ENCODE measurements at places on chromosomes 3 and 15.

GRCh38 chr15:88091444-88092016, 165.0 kb downstream of the NTRK3 start:
- no peak for DNase-seq

DNA sequence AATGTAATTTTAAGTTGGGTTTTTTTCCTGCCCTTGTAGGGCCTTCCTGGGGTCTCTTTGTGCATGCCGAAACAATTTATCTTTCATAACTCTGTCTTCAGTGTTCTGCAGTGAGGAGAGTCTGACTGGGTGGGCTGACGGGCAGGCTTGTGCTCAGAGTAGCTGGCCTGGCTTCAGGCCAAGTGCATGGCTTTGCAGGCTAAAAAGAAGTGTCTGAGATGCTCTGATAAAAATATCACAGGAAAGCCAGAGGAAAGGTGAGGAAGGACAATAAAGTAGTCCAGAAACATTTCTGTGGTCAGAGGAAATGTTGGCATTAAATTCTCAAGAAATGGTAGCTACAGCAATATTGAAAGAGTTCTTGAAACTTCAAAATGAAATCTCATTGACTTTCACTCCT, 25.5 kb downstream of the ST3GAL6 start:
- DNase-seq = no peak

- no peak for DNase-seq
Observed at GRCh38 chr3:32557640-32558352, 12.9 kb downstream of the DYNC1LI1 start.

DNA sequence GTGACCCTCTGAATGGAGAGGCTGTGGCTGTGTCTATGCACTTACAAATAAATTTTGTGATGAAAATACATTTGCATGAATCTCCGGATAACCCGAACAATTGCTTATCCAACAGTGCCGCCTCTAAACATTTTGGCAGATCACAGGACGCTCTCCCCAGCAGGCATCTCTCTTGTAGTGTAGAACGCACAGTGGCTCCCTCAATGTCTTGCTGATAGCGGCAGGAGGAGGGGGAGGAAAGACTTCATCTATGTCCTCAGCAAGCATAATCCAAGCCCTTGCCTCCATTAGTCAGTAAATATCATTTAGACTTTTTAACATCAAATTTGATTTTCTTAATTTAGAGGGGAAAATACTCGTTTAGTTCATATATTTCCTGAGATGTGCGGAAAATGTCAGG, 318.1 kb upstream of the IGF1R start:
- DNase-seq = no peak

DNA sequence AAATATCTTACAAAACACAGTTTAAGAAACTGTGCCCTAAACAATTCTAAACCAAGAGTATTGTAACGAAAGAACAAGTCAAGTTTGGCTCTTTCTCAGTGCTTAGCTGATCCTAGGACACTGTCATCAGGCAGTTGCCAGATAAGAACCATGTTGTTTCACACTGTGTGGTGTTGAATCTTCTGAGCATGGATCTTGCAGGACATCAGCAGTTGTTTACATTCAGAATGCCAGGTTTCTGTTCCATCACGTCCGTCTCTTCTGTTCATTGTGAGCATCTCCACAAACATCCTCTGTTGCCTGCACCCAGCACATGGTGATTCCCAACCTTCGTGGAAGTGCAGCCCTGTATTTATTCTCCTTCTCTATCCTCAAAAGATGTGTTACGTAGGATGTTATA, 67.9 kb downstream of the DCUN1D1 start:
- no peak for DNase-seq

- no peak for DNase-seq
Observed at GRCh38 chr3:79167651-79168416, 600.0 kb downstream of the ROBO1 start.

DNA sequence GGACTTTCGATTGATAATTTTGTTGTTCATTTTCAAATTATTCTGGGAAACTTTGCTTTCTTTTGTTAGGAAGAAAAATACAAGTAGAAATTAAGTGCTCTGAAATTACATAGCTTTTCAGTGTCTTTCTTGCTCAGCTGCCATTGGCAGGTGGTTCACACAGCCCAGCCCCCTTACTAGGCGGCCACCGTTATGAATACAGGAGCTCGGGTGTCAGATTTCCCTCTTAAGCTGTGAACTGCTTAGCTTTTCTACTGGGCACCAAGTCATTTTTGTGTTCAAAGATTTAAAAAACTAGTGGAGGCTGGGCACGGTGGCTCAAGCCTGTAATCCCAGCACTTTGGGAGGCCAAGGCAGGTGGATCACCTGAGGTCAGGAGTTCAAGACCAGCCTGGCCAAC, 55.2 kb downstream of the HMG20A start:
- no peak for DNase-seq

GRCh38 chr3:156434921-156435320, 120.0 kb downstream of the SSR3 start:
- DNase-seq = no peak

- no peak for DNase-seq
Observed at GRCh38 chr3:139794469-139795265, 116.9 kb upstream of the NMNAT3 start.

- no peak for DNase-seq
Observed at GRCh38 chr15:89058876-89059405, 29.3 kb upstream of the ABHD2 start.

DNA sequence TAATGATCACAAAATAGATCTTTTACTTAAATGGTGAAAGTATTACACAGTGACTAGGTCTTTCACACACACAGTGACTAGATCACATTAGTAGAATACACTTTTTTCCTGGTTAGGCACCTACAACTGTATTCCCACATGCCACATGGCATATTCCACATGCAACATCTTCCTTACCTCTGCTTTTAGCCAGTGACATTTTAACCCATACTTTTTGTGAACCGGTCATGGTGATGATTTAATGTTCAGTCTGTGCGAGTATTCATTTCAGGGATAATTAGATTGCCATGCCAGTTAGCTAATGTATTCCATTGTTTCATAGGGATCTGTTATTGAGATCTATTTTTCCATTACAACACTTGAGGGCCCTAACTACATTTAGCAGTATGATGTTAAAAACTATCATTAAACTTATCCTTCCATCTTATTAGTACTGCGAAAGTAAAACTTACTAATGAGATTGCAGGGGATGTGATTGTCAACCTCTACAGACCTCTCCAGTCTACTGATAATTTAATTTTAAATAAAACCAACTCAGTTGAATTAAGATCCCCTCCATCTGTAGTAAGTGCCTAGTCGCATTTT, 28.3 kb downstream of the TSEN2 start:
- DNase-seq = no peak

- DNase-seq = no peak
Observed at GRCh38 chr15:68933001-68933400, 2.7 kb downstream of the SPESP1 start.

DNA sequence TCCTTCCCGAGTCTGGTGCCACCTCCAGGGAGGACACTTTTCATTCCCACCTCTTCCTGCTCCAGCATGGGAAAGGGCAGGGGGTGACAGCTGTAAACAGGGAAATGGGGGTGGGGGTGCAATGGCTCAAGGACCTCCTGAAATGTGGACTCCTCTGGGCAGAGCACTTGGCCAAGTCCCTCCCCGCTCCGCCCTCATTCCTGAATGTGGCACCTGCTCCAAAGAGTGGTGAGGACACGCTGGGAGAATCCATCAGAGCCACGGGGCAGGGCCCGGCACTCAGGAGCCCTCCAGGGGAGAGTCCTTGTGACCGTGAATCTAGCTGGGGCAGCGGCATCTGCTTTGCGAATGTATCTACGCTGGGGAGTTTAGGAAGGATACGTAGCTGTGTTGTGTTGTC, 11.1 kb upstream of the LINGO1 start:
- no peak for DNase-seq

GRCh38 chr15:97129674-97130073, 799.2 kb downstream of the NR2F2 start:
- DNase-seq = no peak

DNA sequence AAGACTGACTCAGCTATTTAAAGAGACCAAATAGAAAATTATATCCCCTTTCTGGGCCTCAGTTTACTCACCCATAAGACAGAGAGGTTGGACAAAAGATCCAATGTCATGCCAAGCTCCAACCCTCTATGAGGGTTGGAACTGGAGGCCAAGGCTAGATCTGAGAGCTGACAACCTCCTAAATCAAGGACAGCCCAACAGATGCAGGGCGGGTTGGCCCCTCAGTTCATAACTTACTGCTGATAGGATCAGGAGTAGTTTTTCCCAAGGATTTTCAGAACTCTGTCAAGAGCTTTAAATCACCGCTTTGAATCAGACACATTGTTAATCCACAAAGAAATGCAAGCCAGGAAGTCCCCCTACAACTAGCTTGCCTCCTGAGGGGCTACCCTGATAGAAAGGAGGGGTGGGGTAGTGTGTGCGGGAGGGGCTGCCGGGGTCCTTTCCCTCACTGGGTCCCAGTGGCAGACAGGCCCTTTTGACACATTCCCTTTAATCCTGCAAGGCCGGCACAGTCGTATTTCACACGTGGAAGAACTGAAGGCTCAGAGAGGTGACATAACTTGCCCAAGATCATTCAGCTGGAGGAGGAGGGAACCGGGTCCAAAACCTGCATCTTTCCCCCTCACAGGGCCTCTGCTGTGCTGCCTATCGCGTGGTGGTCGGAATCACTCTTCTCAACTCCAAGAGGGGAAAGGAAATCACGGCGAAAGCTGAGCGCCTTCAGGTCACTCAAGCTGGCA, 21.4 kb downstream of the BMF start:
- DNase-seq = no peak

DNA sequence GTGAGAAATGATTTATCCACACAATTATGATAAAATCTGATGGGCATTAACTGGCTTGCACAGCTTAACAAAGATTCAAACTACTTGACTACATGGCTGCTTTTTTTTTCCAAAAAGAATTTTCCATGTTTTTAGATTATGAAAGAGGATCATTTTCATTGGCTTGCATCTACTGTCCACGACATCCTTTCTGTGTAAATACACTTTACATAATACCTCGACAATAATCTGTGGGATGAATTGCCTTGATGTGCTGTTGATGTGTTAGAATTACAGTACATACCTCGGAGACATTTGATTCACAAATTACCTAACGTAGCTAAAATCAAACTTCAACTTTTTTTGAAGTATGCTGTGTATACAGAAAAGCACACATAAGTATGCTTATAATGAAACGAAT, 104.4 kb downstream of the PPP2R3A start:
- DNase-seq = no peak

DNA sequence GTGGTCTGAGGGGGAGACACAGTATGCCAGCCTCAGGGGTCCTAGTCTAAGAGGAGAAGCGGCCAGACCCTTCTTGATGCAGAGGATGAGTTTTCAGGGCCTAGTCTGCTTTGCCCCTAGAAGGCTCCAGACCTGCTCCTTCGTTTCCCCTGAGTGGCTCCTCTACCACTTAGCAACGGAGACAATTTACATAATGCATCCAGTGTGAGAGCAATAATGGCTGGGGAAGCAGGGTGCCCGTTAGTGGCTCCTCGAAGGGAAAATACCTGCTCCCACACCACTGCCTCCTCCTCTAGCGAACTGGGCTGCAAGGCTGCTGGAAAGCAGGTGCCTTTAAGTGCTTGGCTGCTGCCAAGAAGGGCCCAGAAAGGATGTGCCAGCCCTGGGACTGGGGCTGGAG, 38.9 kb downstream of the CACNA2D2 start:
- no peak for DNase-seq

- DNase-seq = no peak
Observed at GRCh38 chr15:101807345-101807945, 4.1 kb downstream of the OR4F6 start.

DNA sequence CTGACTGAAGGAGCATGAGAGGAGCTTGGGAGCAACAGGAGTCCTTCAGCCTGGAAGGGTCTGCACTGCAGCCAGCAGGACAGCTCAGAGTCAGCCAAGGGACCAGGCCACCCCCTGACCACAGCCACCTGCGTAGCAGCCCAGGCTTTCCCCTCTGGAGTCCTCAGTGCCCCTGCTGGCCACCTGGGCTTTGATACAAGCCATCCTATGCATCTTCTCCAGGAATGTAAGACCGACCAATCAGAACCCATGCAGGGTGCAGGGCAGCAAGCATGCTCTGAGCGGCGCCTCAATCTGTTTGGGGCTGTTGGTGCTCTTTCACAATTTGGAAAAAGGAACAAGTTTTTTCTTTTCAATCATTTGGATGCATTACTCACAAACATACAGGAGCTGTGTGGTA, 52.0 kb downstream of the DZIP1L start:
- DNase-seq = no peak
